Psoas muscle (tissue), 8 donors: ENCODE measurements at places on chromosomes 16 and 17. TPM values are rescaled to one million over a fixed set of nuclear protein-coding genes. Genes with fewer than 3 reads are reported as not detected.

UNC45B gene
- total RNA-seq: 395 TPM

TMEM106A gene
- total RNA-seq: 2.8 TPM

TEX14 gene
- 0.14 TPM for total RNA-seq

SLC13A2 gene
- total RNA-seq: not detected

FBXW10 gene
- 0.52 TPM for total RNA-seq

HOXB9 gene
- total RNA-seq: not detected

GPRC5B gene
- total RNA-seq: 124 TPM

EVPLL gene
- total RNA-seq: not detected

TRPV3 gene
- total RNA-seq: 0.82 TPM

UTS2R gene
- not detected for total RNA-seq

SLC35G6 gene
- total RNA-seq: not detected

GINS2 gene
- total RNA-seq: 1.5 TPM

ZDHHC1 gene
- total RNA-seq: 6.9 TPM

CES3 gene
- 15.1 TPM for total RNA-seq

UBE2I gene
- total RNA-seq: 46.2 TPM

ENPP7 gene
- not detected for total RNA-seq

LRRC36 gene
- not detected for total RNA-seq

CMTM1 gene
- 0.76 TPM for total RNA-seq

SLFN14 gene
- not detected for total RNA-seq

MYLK3 gene
- 35.9 TPM for total RNA-seq

SKAP1 gene
- total RNA-seq: 0.42 TPM

TSPAN10 gene
- total RNA-seq: not detected

GFAP gene
- total RNA-seq: not detected

SOCS1 gene
- 0.60 TPM for total RNA-seq

RCVRN gene
- total RNA-seq: not detected

TBC1D3I gene
- not detected for total RNA-seq

TLCD2 gene
- total RNA-seq: 2.9 TPM

GUCY2D gene
- total RNA-seq: not detected

CRISPLD2 gene
- total RNA-seq: 10.2 TPM

FBXL19 gene
- 4.2 TPM for total RNA-seq

TP53TG3 gene
- not detected for total RNA-seq

DOC2A gene
- total RNA-seq: 0.51 TPM

HS3ST3A1 gene
- total RNA-seq: 0.13 TPM

CARD14 gene
- total RNA-seq: not detected

KRT12 gene
- not detected for total RNA-seq

CDH3 gene
- not detected for total RNA-seq

IL17C gene
- not detected for total RNA-seq

OMG gene
- not detected for total RNA-seq

HOXB7 gene
- 0.85 TPM for total RNA-seq

PCGF2 gene
- total RNA-seq: 7.1 TPM

ATAD5 gene
- total RNA-seq: 0.15 TPM

CES5A gene
- not detected for total RNA-seq

KATNIP gene
- 6.6 TPM for total RNA-seq

TPSB2 gene
- 3.3 TPM for total RNA-seq

TM4SF5 gene
- total RNA-seq: not detected
